Germinal center (tissue), 1 donor: ENCODE measurements at places on chromosomes 16 and 17.
A peak's percentile ranks its signal among the peaks of the same experiment; 100 is the strongest.

DNA sequence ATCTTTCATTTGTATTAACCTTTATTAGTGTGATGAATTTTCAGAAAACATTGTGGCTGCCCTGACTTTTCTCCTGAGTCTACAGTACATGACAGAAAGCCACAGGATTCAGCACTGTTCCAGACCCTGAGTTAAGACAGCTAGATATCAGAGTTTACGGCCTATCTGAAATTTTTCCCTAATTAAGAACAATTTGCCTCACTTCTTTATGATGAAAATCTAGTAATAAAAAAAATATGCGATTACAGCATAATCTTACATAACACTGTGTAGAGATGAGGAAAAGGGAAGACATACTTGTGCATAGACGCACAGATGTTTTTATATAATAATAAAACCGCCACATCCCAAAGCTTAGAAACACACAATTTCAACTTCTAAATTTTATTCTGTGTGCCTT lies 7.3 kb downstream of the SPOP start:
- DNase-seq: no peak

DNA sequence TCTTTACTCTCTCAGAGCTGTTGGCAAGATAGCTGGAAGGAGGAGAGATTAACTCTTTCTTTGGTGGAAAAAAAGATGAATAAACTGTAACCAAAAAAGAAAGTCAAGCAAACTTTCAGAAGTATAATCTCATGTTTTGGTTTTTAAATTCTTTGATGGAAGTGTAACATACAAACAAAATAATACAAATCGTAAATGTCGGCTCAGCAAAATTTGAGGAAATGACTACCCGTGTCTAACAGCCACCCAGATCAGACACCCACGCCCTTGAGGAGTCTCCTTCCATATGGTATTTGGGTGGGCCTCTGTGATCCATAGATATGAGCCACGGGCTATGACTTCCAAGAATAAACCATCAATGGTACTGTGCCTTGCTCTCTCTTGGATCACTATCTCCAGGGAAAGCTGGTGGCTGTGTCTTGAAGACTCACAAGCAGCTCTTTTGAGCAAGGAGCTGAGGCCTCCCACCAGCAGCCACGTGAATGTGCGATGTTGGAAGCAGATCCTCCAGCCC lies 9.6 kb upstream of the CD300C start:
- no peak for DNase-seq

DNA sequence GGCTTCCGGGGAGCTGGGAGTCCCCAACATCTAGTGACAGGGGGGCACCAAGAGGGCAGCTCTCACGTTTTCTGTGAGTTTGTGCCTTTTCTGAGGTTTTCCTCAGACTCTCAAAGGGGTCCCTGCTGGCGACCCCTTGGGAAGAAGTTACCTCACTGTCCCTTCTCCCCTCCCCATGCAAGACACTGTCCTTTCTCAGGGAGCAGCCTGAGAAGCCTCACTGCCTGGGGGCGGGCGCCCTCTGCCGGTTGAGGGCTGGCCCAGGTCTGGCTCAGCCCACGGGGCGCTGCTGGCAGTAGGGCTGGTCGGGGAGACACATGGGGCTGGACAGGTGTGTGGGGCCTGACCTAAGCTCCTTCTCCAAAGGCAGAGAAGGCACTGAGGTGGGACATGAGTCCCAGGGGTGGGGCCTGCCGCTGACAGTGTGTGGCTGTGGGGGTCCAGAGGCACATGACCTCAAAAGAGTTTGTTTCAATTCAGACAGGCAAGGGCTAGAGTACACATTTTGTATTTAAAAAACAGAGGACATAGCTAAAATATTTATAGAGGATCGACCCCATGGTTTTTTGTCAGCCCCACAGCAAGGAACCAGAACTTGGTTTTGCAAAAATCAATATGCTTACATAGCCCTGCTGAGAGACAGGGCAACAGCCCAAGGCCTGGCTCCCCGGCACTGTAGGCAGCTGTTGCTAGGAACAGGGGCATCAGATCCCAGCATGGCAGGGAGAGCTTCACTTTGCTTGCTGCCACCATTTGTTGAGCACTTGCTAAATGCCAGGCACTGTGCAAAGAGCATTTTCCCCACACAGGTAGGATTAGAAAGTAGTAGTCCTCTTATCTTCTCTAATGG lies 18.5 kb upstream of the ALDH3A1 start:
- peak; percentile 77 for DNase-seq

GRCh38 chr17:15966879-15967248 lies 21.9 kb downstream of the ADORA2B start:
- no peak for DNase-seq

DNA sequence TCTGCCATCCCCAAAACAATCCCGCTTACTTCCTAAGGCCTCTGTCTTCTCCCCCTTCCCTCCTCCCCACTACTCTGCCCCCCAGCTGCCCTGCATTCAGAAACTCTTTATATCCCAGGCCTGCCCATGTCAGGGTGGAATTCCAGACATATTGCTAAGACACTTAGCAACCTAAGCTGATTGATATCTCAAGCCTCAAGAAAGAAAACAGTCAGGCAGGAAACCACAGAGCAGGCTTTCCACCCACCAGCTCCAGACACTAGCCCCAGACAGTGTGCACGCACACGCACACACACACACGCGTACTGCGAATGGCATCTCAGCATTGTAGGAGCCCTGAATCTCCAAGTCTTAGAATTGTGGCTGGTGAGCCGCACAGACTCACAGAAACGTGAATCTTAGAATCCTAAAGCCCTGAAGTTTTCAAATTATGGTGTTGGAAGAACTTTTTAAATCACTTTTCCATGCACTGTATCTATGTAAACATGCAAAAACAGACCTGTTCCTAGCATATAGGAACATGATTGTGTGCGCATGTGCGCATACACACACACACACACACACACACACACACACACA lies 8.8 kb upstream of the LPCAT2 start:
- no peak for DNase-seq

DNA sequence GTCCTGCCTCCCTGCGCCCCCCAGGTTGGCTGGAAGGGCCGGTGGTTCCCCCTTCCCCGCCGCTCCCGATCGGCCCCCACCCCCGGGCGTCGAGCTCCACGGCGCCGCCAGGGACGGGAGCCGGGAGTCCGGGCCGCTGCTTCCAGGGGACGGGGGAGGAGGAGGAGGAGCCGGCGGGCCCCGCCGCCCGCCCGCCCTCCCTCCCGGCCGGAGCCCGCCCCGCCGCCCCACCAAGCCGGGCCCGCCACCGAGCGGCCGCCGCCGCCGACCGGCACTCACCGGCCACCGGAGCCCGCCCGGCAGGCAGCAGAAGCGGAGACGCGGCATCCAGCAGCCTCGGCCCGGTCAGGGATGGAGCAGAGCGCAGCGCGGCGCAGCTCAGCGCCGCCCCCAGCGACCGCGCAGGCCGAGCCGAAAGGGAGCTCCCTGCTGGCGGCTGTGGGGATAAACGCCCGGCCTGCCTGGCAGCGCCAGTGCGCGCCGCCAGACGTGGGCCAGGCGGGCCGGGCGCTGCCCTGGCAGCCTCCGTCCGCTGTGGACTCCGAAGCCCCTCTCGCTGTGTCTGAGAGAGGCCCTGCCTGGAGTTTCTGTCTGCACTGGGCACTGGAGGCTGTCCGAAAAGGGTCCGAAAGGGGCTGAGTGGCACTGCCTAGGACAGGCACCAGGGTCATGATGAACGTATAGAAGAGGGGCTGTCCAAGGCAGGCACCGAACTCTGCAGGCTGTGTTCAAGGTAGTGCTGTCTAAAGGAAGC lies at the start of gene MYO18A:
MYO18A (minus strand) TSS at position 365 of the 754 bp plus-strand sequence. CDS start 13,458 bp downstream, outside the sequence.
- DNase-seq: peak; percentile 90

GRCh38 chr16:56303880-56304279 lies 112.6 kb downstream of the GNAO1 start:
- no peak for DNase-seq

GRCh38 chr16:51153577-51154031 lies 2.5 kb upstream of the SALL1 start:
- no peak for DNase-seq
